ENCODE measurements at places on chromosomes 7 and 10.

GRCh38 chr7:18941207-18941606 lies 176.2 kb downstream of the TWIST1 start:
- DNase-seq = no peak

- no peak for DNase-seq
These were observed 56.6 kb upstream of the ANK3 start for GRCh38 chr10:60446070-60446833.

DNA sequence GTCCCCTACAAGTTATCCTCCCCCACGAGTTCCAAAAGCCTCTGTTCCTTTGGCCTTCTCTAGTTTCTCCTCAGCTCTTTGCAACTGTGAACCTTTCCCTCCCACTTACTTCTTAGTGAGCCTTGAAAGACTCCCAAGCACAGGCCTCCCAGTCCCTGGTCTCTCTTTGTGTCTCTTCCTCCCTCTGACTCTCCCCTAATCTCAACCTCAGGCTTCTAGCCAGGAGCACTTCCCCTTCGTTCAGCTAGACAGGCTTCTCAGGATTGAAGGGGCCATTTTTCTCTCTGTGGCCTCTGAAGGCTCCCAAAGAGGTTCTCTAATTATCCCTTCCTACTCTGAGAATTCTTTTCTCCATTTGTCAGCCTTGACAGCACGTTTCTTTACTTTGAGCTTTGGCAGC lies 50.2 kb upstream of the PHYHIPL start:
- DNase-seq = no peak

- DNase-seq = no peak
These were observed 150.3 kb upstream of the NRP1 start for GRCh38 chr10:33484787-33485186.

- DNase-seq = no peak
These were observed 1.3 kb upstream of the C10orf67 start for GRCh38 chr10:23345861-23346260.

DNA sequence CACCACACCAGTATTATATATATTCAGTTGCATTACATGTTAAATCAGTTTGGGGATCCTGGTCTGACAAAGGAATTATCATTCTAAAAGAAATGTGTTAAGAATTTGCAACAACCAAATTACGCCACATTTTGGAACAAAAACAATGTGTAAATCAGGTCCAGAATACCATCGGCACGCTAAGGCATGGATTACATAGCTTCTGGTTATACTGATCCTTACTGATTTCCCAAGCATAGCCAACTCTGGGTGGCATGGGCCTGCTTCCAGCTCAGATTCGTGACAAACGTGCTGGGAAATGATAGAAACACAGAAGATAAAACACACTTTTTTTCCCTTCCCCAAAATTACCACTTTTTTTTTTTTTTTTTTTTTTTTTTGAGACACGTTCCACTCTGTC lies 660.0 kb downstream of the SORCS1 start:
- DNase-seq = no peak

GRCh38 chr7:50369143-50370026 lies 64.9 kb downstream of the IKZF1 start:
- no peak for DNase-seq

- DNase-seq = no peak
These were observed 2.0 kb downstream of the REPIN1 start for GRCh38 chr7:150370612-150371071.

GRCh38 chr7:137935884-137936508 lies 65.9 kb downstream of the CREB3L2 start:
- peak; percentile 5 for DNase-seq
